Epithelial cell of proximal tubule (primary cell): ENCODE measurements at places on chromosomes 5 and 9.
A peak's percentile ranks its signal among the peaks of the same experiment; 100 is the strongest.

DNA sequence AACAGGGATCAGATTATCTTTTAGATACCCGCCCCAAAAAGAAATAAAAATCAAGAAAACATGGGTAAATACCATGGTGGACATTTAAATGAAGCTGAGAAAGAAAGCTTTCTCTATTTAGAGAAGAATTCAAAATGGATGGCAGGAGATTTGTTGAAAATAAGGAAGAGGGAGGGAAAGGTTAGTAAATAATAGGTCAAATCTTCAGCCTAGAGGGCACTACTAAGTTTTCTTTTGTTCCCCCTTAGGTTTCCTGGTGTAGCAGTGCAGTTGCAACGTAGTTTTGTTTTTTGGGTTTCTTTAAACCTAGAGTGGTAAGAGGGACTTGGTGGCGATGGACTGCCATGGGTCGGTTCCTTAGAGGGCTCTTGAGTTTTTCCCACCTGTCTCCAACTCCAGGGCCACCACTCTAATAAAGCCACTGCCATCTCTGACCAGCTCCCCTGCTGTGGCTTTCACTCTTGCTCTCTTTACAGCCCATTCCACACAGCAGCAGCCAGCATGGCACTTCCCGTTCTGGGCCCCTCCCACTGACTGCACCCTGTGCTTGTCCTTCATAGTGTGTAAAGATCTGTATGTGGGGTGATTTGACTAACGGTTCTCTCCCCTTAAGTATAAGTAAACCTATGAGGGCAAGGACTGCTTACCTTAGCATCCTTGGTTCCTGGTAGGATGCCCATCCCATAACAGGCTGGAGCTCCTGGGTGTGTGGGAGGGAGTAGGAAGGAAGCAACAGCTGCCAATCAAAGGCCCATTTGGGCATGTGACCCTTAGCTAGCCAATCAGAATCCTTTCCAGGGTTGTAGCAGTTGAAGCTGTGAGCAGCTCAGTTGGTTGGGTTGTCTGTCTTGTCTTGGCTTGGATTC is 118.3 kb downstream of the SLC1A3 start:
- no peak for DNase-seq

- no peak for DNase-seq
These were observed 163.4 kb downstream of the RAB3C start for GRCh38 chr5:58746321-58746720.

DNA sequence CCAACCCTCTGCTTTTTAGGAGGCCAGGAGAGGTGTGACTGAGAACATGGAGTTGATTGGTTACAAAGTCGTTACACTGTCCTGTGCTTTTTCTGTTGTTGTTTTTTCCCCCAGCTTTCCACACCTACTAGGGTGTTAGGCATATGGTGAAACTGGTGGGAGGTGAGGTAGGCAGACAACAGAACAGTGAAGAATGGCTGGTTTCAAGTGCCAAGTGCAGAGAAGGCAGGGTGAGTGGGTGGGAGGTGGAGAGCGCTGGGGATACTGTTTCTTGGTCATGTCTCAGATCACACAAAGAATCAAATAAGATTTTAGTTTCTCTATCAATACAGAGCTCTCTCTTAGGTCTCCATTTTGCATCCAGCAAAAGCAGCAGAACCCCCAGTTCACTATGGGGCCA is 2.2 kb upstream of the SPTAN1 start:
- no peak for DNase-seq

GRCh38 chr5:78845470-78845869 is 139.6 kb downstream of the ARSB start:
- no peak for DNase-seq

- no peak for DNase-seq
These were observed 34.8 kb downstream of the GSN start for GRCh38 chr9:121302786-121303185.

- no peak for DNase-seq
These were observed 88.1 kb downstream of the PAX5 start for GRCh38 chr9:36945999-36946398.

DNA sequence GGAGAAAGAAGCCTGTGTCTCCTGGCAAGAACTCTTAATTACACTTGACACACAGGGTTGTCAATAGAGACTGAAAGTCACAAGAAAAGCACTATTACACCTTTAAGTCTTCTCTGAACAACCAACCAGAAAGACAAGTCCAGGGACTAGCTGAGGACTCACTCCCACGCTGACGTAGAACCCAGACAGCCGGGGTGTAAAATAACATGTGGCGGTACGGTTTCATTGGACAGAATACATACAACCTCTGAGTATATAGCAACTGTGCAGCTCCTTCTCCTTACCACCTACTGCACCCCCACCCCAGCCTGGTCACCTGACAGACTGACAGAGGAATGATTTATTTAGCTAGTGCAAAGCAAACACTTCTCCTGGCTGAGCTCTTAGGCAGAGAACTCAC is 103.4 kb upstream of the RASEF start:
- peak; percentile 18 for DNase-seq

DNA sequence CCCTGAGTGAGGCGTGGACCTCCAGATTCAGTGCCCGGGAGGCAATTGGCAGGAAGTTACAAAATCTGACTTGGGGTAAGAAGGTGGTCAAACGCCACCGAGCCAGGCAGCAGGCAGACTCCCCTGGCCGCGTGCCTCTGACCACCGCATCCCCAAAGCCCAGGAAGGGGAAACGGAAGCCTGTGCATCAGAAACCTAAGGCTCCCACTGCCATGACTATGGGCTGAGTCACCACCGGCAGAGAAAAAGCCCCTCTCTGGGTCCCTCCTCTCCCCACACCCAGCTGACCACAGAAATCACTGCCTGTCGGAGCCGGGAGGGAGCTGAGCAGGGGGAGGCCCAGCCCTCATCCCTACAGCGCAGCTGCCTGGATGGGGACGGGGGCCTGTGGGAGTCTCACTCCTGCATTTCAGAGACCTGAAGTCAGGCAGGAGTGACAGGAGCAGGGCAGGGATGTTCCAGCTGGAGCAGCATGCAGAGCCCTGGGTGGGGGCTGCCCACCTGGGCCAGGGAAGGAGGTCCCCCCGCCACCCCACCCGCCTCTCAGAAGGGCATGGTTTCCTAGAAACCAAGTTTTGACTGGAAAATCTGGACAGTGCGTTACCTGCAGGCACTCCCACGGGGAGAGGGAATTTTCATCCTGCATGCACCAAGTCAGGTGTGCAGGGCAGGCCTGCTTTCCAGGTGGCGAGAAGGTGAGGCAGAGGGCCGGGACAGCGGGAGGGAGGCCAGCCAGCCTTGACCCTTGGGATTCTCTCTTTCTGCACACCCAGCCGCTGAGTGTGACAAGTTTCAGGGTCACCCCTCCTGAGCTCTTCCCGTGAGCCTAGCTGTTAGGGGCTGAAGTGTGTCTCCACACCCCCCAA is 68.2 kb downstream of the LRSAM1 start:
- DNase-seq: no peak

GRCh38 chr5:60578315-60578714 is 121.7 kb downstream of the DEPDC1B start:
- DNase-seq: no peak

DNA sequence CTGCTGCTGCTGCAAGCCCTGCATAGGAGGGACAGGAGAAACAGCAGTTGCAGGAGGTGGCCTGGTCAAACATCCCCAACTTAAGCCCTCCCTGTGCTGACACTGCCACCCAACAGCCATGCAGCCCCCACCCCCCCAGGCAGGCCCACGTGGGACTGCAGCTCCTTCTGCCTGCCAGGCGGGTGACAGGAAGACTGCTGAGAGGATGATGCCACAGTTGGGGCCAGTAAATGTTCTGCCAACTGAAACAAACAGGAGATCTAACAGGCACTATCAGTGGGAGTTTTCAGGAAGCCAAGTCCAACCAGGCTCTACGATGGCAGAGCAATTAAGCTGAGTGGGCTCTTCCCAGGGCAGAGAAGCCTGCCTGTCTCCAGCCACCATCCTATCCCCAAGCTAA is 31.1 kb downstream of the DIRAS2 start:
- DNase-seq: no peak

DNA sequence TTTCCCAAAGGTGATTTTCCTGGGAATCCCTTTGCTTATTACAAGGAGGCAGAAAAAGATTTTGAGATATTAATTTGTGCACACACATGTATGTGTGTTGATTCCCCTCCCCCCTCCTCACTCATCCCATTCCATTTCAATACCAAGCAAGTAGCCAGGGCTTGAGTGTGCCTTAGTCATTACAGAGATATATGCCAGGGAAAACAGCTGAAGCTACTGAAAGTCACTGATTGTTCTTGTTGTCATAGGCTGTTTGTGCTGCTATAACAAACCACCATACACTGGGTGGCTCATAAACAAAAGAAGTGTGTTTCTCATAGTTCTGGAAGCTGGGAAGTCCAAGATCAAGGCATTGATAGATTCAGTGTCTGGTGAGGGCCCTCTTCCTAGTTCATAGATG is 158.6 kb downstream of the BAAT start:
- no peak for DNase-seq

GRCh38 chr9:35285731-35286130 is 123.9 kb downstream of the UNC13B start:
- no peak for DNase-seq

- DNase-seq: no peak
These were observed 48.3 kb upstream of the EBF1 start for GRCh38 chr5:159147976-159148375.

- DNase-seq: no peak
These were observed 2.9 kb downstream of the SEC24A start for GRCh38 chr5:134651531-134651930.

GRCh38 chr5:163248871-163249270 is 188.5 kb upstream of the CCNG1 start:
- DNase-seq: no peak

DNA sequence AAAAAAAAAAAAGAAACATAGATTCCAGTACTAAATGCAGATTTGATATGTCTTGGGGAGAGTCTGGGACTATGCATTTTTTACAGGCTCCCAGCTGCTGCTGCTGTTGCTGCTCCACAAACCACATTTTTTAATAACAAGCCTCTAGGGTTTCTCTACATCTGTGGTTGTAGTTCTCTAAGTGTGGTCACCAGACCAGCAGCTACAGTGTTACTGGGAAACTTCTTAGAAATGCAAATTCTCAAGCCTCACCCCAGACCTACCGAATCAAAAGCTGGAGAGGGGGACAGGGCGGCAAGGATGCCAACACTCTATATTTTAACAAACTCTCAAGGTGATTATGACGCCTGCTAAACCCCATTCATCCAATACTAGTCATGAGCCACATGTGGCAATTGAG is 293.4 kb upstream of the PTGER4 start:
- DNase-seq: no peak

DNA sequence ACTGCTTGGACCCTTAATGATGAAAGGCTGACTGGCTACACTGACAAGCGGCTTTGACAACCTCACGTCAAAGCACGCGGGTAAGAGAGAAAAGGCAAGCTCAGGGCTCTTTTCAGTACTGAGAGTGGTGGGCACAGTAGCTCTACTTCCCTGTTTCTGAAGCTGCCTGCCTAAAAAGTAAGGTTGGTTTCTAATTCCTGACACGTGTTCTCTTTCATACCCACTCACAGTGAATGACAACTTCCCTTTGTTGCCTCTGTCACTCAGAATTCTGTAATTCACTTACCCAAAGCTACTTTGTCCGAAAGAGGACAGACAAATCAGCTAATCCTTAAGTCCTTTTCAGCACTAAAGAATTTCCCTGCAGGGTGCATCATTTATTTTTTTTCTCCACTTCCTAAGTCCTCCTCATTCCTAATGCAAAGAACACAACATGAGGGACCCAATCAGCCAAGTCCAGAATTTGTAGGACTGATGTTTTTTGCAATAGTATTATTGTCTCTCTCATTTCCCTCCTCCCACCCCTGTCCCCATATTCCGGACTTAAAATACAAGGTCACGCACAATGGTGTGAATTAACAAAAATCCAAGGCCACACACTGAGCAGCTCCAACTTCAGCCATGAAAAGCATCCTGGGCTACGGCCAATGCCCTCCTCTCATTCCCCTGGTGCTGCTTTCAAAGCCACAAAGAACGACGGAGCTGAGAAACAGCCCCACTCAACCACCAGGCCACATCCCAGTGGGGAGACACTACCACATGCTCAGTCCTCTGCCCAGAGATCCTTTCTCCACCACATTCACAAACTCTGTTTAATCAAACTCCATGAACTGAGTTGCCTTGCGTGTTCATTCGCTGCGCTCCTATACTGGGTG is 221.0 kb downstream of the TSSK1B start:
- no peak for DNase-seq

DNA sequence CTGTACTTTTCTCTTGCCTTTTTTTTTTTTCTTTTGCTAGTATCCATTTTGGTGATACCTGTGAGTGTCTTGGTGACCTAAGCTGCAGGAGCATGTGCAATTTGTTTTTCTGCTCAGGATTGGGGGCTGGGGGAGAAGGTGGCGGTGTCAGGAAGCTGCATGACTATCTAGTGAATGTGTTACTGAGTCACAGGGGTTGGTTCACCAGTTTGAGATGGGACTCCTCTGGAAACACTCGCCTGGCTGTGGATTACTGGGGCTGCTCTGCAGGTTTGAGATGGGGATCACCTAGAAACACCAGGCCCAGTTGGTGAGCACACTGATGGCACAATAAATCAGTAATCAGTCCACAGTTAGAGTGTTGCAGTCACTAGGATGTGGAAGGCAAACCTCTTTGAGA is 447.9 kb downstream of the SPATA31D1 start:
- peak; percentile 15 for DNase-seq

DNA sequence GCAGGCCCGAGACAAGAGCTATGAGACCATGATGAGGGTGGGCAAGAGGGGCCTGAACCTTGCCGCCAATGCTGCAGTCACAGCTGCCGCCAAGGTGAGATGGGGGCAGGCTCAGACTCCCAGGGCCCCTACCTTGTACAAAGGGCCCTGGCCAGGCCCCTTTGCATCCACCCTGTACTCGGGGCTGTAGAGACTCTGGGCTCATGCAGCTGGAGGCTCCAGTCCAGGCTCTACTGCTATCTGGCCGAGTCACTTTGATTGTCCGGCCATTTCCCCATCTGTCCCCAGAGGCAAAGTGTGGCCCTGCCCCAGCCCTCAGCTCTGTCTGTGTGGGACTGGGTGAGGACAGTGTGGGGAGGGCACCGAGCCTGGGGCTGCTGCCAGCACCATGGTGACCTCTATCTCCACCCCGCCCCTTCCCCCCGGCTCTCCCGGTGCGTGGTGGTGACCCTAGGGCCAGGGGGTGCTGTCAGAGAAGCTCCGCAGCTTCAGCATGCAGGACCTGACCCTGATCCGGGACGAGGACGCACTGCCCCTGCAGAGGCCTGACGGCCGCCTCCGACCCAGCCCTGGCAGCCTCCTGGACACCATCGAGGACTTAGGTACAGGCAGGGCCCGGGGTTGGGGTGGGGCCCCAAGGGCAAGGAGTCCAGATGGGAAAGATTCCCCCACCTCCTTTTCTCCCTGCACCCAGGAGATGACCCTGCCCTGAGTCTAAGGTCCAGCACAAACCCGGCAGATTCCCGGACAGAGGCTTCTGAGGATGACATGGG is 6.1 kb downstream of the REEP2 start:
- no peak for DNase-seq

GRCh38 chr5:61076626-61077025 is 85.6 kb downstream of the SMIM15 start:
- DNase-seq: no peak
